Naive thymus-derived CD8-positive, alpha-beta T cell (primary cell): ENCODE measurements at places on chromosomes 2 and 18. TPM values are rescaled to one million over a fixed set of nuclear protein-coding genes. Genes with fewer than 3 reads are reported as not detected.

The CYS1 gene
- not detected for total RNA-seq

- DNase-seq: peak; percentile 21
Measured at GRCh38 chr18:2883076-2883735, 36.4 kb downstream of the EMILIN2 start.

The HOXD12 gene
- not detected for total RNA-seq

DNA sequence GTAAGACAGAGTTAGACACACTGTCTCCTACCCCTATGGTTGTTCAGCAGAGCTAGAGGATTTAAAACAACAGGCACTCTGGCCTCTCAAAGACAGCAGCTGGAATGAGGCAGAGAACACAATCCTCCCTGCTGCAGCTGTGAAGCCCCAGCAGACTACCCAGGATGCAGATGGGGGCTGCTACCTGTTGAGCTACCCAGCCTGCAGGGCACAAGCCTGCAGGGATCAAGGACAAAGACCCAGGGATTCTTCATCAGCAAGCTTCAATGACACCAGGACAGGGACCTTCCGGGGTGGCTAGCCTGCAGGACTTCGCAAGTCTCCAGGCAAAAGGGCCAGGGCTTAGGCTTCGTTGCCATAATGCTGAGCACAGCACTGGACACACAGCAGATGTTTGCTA, 27.2 kb downstream of the GALNT14 start:
- no peak for DNase-seq

The CELF4 gene
- total RNA-seq: not detected

DNA sequence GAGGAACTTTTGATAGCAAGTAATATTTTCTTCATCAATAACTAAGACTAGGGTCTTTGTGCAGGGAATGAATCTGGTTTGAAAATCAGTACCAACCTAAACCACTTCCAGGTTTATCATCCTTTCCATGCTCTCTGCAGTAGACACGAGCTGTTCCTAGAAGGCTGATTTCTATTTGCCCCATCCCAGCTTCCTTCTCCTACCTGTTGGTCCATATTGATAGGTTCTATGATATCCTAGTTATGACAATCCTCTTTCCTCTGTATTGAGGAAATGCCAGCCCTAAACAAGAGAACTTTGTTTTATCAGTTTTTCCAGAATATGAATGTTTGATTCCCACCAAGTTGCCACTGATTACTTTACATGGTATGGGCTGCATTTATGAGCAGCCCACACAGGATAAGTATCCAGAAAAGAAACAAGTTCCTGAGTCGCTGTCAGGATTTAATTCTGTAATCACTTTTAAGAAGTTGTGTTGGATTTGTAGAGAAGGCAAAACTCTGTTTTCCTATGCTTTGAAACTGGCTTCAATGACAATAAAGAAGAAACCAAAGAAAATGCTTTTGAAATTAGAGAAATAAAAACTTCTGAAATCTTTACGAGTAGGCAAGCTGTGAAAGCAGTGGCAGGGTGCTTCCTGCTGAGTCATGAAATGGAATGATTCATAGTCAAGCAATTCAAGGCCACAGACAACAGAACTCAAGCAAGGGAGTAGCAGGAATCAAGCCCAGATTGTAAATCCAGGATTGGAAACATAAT, 37.3 kb upstream of the TANK start:
- no peak for DNase-seq

DNA sequence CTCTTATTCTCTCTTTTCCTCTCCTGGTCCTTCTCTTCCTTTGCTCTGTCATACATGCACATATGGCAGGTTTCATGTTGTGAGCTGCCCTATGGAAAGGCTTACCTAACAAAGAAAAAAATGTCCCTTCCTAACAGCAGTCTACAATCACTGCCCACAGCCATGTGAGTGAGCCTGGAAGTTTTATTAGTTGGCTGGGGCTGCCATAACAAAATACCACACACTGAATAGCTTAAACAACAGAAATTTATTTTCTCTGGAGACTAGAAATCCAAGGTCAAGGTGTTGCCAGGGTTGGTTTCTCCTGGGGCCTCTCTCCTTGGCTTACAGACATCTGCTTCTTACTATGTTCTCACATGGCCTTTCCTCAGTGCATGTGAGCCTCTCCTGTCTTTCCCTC, 142.1 kb downstream of the TRIB2 start:
- no peak for DNase-seq

- DNase-seq: no peak
Measured at GRCh38 chr2:161223139-161223732, 63.0 kb downstream of the TANK start.
